ENCODE measurements at places on chromosomes 7 and 10.

- peak; percentile 35 for DNase-seq
Observed at GRCh38 chr7:15326044-15326644, 235.7 kb downstream of the AGMO start.

GRCh38 chr7:128672927-128673517 lies 930 bp downstream of the GARIN1A start:
- peak; percentile 67 for DNase-seq

DNA sequence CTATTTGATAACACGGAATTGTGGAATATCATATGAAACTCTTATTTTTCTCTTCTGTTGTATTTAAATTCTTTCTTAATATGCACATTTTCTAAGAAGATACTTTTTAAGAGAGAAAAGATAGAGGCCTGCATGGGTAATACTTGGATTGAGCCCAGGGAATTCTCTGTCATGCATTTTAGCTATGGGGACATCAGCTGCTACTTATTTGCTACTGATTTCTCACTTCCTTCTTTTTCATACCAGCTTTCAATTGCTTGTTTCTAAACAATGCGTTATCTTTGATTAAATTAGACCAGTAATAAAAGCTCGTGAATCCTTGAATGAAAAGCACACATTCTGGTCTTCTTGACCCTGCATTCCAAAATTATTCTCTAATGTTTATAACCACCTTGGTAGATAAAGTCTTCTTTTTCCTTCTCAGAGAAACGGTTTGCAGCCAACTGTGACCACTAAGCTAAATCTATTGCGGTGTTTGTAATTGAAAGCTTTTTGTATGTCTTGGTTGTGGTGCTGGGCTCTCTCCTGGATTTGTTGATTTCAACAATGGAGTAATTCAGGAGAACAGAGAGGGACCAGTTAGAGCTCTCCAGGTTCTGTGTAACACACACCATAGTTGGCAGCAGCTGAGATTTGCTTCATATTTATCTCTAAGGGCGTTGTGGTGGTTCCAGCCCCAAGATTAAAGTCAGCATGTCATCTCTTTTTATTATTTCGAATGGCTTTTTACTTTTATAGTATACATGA lies 139.3 kb downstream of the PPP1R9A start:
- DNase-seq: no peak

- no peak for DNase-seq
Observed at GRCh38 chr7:24668927-24669635, 88.2 kb downstream of the GSDME start.

DNA sequence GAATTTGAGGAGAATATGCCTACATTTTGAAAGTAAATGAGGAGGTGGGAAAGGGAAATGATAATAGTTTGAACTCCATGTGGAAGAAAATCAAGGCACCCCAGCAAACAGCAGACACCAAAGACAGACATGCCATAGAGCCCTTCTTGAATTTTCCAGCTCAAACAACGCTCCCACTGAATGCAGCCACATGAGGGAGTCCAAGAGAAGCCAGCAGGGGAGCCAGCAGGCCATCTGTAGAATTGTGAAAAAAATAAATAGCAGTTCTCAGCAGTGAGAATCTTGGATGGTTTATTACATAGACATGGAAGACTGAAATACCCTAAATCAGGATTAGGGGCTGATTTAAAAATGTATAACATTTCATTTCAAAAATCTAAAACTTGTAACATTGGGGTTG lies 1567.3 kb upstream of the LRRTM3 start:
- peak; percentile 65 for DNase-seq

DNA sequence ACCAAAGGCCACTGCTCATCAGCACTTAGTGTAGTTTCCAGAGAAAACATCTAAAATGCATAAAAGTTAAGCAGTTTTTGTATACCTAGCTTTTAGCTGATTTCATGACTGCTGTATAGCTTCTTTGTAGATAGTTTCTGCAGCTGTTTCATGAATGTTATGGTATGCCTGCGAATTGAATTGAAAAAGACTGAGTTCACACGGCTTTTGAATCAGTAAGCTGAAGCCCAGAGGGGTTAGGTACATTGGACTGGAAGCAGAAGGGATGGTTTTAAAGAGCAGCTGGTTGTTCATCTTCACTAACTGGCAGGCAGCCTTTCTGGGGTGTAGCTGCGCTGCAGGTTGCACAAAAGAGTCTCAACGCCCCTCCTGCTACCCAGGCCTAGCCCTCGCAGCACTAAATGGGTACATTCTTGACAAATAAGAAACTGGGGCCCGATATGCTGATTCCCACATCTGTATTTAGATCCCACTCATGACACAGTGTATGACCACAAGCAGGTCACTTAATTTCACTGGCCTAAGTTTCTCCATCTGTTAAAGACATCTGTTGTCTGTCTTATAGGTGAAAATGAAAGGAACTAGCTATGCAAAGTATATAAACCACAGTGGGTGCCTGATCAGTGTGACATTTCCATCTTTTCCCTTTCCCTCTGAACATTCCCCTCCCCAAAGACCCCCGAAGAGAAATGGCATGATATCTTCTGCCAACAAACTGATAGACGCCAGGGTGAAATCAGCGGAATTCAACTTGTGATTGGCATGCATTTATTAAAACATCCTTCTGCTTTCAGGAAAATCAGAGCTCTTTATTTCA lies 85.9 kb upstream of the AGBL3 start:
- DNase-seq: no peak

- no peak for DNase-seq
Observed at GRCh38 chr10:45064998-45065397, 64.3 kb downstream of the ZNF22 start.

GRCh38 chr10:73900064-73900463 lies 10.9 kb upstream of the PLAU start:
- DNase-seq: no peak

GRCh38 chr7:140669352-140669751 lies 3.4 kb upstream of the ADCK2 start:
- DNase-seq: no peak

DNA sequence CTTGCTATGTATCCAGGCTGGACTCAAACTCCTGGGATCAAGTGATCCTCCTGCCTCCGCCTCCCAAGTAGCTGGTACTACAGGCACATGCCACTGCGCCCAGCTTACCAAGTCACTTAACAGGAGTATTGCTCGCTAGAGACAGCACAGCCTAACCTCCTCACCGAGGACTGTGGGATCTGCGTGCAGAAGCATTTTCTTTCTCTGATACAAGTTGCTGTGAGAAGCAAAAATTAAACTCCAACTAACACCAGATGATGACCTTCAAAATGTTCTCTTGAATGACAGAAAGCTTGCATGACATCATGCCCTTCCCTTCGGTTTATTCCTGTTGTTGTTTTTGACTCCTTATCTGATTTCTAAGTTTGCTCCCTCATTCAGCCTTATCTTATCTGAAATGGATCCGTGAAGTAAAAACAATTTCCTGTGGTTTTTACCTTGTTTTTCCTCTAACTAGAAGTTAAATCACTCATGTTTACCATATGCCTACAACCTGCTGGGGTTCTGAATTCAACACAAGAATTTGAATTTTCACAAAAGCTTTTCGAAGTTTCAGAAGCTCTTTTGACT lies 94.4 kb upstream of the KIF5B start:
- DNase-seq: peak; percentile 91

DNA sequence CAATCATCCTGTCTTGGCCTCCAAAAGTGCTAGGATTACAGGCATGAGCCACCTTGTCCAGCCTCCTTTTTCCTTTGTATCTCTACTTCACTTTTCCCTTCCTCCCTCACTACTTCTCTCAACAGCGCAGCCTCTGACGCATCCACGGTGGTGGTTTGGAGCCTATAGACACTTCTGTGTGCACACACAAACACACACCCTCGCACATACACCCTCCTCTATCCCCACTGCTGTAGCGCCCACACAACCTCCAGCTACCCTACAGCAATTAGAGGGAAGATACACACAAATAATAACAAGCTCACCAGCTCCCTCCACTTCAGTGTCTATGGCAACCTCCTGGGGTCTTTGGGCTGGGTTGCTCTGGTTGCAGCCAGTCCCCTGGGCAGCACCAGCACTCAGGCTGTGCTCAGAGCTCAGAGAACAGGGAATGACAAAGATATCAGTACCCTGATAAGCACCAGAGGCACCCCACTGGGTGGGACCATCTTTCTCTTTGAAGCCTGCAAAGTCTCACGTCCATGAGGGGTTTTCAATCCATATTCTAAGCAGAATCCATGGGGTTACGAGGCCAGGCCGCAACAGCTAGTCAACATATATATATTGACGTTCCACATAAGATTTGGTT lies 3.3 kb upstream of the CAMK2G start:
- DNase-seq: peak; percentile 86

- DNase-seq: no peak
Observed at GRCh38 chr10:93715345-93715744, 13.0 kb upstream of the FRA10AC1 start.

DNA sequence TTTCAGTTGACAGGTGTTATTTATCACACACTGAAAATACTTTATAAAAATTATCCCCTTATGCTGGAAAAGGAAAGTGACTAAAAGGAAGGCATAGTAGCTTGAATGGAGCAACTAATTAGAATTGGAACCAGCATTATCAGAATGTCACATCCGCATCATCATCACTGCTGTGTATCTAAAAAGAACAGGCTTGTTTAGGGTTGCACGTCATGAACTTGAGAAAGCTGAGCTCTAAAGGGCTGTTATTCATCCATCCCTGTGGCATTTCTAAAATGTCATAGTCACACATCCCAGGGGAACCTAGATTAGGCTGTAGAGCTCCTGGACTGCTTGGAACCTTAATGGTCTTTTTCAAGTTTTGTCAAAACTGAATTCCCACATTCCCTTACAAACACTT lies 54.4 kb downstream of the KLHDC10 start:
- DNase-seq: no peak

DNA sequence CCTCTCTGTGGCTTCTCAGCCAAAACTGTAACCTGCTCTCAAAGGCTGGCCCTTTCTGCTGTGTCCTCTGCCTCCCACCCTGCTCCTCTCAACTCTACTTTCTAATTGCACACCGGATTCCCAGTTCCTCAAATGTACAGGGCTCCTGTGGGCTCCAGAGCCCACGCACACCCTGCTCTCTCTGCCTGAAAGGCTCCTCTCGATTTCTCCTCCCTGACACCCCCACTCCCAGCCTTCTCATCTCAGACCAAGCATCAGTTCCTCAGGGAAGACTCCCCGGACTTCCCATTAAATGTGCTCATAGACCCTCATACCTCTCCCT lies 111.7 kb upstream of the STEAP1B start:
- no peak for DNase-seq

GRCh38 chr7:157827045-157827862 lies 490.4 kb downstream of the DNAJB6 start:
- DNase-seq: no peak

- no peak for DNase-seq
Observed at GRCh38 chr7:30831936-30832335, 60.7 kb downstream of the MINDY4 start.

GRCh38 chr10:132684164-132684891 lies 101.6 kb downstream of the NKX6-2 start:
- DNase-seq: no peak

- no peak for DNase-seq
Observed at GRCh38 chr7:120802751-120803150, 55.2 kb downstream of the TSPAN12 start.

DNA sequence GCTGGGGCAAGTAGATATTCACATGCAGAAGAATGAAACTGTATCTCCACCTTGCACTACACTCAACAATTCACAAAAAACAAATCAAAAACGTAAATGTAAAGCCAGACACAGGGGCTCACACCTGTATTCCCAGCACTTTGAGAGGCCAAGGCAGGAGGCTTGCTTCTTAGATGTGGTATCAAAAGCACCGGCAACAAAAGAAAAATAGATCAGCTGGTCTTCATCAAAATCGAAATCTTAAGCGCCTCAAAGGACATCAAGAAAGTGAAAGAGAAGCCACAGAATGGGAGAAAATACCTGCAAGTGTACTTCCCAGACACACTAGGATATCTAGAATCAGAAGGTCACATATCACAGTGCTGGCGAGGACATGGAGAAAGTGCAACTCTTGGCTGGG lies 31.3 kb downstream of the GPER1 start:
- DNase-seq: no peak

- no peak for DNase-seq
Observed at GRCh38 chr7:45583296-45583695, 9.1 kb downstream of the ADCY1 start.

DNA sequence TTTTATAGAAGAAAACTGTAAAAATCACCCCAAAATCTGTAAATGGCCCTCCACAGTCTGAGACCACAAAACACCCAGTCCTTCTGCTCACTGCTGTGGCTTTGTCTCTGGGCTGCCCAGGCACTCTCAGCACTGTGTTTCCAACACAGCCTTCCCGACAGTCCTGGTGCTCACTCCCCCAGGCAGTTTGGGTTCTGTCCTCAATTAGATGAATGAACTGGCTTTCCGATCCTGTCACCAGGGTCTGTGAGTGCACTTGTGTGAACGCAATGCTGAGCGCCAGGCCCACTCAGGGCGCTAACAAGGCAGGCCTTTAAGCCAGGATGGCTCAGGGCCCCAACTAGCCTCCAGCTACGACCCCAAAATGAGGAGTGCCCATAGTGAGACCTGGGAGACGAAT lies 3.3 kb downstream of the MAD1L1 start:
- no peak for DNase-seq

- DNase-seq: no peak
Observed at GRCh38 chr10:9294865-9295264, 1240.4 kb downstream of the GATA3 start.

- DNase-seq: peak; percentile 28
Observed at GRCh38 chr7:139034855-139035585, 822 bp downstream of the ZC3HAV1L start.

GRCh38 chr10:84863675-84864074 lies 535.3 kb downstream of the CCSER2 start:
- peak; percentile 56 for DNase-seq

DNA sequence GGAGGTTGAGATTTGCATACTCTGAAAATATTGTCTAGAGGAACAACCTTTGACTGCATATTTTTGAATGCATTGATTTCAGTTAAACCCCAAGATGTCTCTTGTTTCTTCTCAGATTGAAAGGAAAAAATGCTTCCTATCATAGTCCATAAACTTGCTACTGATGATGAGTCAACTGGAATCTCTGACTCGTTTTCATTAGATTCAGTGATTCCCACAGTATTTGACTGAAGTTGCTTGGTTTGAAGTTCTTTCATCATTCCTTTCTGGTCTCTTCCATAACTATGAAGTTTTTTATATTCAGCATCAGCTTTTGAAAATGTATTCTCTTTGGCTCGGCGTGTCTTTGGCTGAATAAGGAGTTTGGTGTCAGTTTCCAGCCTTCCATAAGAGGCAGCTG lies 10.7 kb downstream of the PEX1 start:
- DNase-seq: no peak

GRCh38 chr10:79153745-79154144 lies 85.0 kb downstream of the ZMIZ1 start:
- no peak for DNase-seq

- no peak for DNase-seq
Observed at GRCh38 chr10:132234860-132235259, 48.1 kb downstream of the DPYSL4 start.

- no peak for DNase-seq
Observed at GRCh38 chr10:122468307-122468925, 7.1 kb downstream of the HTRA1 start.

Data from mesendoderm (in vitro differentiated cells).